ENCODE measurements at places on chromosomes 5 and 9.

DNA sequence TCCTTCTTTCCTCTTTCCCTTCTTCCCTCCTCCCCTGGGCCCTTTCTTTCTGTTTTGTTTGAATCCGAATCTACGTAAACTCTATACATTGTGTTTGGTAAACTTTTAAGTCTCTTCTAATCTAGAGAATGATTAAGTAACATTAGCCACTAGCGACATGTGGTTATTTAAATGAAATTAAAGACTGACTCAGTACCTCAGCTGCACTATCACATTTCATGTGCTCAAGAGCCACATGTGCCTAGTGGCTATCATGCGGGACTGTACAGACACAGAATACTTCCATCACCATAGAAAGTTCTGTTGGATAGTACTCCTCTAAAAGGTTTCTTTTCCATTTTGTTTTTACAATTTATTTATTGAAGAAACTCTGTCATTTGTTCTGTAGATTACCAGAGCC, 29.0 kb downstream of the DCTN4 start:
- no peak for DNase-seq

- no peak for DNase-seq
These were observed 135.1 kb downstream of the CD180 start for GRCh38 chr5:67061511-67061910.

DNA sequence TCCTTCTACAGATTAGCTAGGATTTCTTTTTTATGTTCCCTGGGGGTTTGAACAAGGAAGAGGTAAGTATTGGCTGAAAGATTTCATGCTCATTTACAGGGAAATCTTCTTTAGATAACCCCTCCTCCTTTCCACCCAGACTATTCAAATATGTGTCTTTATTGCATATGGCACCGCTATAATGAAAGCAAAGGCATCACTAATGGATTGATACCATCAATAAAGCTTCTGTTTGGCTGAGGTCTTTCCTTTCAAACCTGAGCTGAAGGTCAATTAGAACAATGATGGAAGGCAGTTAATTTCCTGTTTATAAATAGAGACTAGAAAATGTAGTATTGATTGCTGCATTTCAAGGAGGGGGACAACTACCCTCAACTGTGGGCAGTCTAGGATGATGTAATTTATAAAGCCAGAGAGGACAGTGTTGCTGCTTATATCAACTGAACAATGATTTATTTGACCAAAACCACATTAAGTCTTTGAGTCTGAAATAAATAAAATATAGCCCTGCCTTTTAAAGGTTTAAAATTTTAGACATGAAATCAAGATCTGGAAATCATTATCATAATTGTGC, 132.9 kb downstream of the SGCD start:
- no peak for DNase-seq

- DNase-seq, result no peak
These were observed 181.9 kb downstream of the ADAMTS6 start for GRCh38 chr5:65299861-65300260.

GRCh38 chr5:110169461-110169860, 479.7 kb downstream of the MAN2A1 start:
- no peak for DNase-seq

DNA sequence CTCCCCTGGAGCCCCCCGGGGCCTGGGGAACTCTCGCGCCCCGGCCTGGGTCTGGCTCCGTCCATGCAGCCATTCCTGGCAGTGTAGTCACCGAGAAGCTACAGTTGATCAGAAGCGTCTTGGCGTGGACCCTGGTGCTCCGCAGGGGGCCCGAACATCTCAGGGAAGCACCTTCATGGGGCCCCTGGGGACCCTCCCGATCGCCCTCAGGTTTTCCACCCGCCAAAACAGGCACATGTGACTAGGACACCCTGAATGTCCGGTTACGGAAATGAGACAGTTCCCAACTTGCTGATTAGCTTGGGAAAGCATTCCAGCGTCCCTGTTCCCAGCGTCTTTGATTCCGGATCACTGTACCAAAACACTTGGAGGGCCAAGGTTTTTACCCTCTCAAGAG, 472 bp downstream of the FBXO4 start:
- no peak for DNase-seq

DNA sequence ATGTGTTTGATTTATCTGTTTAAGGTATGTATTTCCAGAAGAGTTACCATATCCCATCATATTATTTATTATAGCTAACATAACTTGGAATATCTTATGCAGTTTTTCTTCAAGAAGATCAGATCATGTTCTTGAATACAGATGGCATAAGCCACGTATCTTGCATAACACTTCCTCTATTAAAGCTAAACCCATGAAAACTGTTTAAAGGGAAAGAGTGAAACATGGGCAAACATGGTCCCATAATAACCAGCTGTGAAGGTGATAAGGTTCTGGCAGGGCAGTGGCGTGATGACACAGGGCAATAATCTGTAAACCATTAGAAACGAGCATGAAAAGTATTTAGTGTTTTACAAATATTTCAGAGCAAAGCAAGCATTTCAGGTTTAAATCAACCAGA, 34.2 kb downstream of the EFNA5 start:
- DNase-seq, result peak; percentile 38

DNA sequence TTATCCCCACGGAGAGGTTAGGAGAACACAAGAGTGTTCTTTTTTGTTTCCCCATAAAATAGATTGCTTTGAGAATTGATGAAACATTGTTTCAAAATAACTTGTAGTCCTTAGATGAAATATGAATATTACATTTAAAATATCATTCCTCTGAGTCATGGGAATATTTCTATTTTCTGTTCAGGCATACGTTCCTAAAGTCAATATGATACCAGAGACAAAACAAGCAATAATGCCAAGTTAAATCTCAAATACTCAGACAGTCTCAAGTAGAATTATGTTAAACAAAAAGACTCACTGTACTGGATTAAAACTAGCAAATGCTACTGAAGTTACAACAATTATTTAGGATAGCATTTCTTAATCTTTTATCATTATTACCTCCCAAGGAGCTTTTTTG, 111.7 kb upstream of the C6 start:
- no peak for DNase-seq

DNA sequence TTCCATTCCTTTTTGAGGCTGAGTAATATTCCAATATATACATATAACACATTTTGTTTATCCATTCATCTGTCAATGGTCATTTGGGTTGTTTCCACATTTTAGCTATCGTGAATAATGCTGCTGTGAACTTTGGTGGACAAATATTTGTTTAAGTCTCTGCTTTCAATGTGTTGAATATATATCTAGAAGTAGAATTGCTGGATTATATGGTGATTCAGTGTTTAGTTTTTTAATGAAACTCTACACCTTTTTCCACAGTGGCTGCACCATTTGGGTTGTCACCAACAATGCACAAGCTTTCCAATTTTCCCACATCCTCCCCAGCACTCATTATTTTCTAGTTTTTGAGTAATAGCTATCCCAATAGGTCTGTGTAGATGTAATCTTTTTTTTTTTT, 69.5 kb downstream of the ACTBL2 start:
- no peak for DNase-seq

GRCh38 chr9:129258124-129258822, 80.2 kb upstream of the IER5L start:
- peak; percentile 68 for DNase-seq

- no peak for DNase-seq
These were observed 94.0 kb downstream of the COL5A1 start for GRCh38 chr9:134735441-134736175.

DNA sequence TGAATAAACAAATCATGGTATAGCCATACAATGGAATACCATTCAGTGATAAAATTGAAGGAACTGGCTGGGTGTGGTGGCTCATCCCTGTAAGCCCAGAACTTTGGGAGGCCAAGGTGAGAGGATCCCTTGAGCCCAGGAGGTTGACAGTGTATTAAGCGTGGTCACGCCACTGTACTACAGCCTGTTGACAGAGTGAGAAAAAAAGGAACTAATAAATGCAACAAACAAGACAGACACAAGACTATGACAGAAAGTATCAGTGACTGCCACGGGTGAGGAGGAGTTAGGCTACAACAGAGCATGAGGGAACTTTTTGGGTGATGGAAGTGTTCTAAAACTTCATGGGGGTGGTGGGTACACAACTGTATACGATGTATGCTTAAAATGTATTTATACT, 2.2 kb downstream of the FNIP1 start:
- no peak for DNase-seq

- DNase-seq, result no peak
These were observed 596 bp upstream of the CDC37L1 start for GRCh38 chr9:4678679-4679267.

DNA sequence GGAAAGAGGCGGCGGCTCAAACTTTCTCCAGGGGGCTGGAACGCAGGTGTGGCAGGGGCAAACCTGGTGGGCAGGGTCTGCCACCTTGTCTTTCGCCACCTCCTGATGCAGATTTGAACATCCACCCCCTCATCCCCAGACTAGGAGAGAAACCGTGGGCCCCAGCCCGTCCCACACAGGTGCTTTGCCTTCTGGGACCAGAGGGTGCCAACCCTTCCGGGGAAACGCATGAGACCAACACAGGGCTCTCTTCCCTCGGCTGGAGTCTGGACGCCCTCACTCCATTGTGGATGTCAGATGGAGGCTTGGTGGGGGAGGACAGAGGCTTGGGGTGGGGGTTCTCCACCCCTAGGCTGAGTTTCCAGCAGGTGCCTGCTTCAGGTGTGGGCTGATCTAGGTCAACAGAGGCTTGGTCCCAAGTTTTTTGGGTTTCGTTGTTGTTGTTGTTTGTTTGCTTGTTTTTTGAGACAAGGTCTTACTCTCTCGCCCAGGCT, 9.5 kb downstream of the C9orf50 start:
- no peak for DNase-seq

GRCh38 chr9:10855847-10856246, 243.0 kb upstream of the PTPRD start:
- no peak for DNase-seq

DNA sequence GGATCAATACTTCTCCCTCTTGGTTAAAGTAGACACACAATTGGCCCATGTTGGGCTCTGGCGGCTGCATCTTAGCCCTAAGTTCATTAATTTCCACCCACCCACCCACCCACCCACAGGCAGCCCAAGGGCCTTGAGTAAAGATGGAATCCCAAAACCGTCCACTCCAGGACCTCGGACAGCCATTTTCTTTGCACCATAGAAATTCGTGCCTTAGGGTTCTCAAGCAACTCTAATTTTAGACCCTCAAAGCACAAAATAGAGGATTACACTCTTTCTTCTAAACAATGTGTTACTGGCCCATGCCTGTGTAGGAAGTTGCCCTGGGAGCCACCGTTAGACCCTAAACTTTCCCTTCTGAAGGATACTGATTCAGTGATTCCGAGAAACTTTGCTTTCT, 568.5 kb downstream of the IRX1 start:
- DNase-seq, result no peak

GRCh38 chr5:54083851-54084250, 226.5 kb downstream of the ARL15 start:
- DNase-seq, result no peak

GRCh38 chr9:93825348-93826115, 129.6 kb downstream of the BARX1 start:
- no peak for DNase-seq

All from GM04504 (cell line).